T-helper 1 cell treated with Interleukin-12 subunit alpha and Interleukin-12 subunit beta and Interleukin-4 antibody, amounts not matched to agents 30 ng/mL and 1 ng/mL, for 36 hours (primary cell): ENCODE measurements at places on chromosomes 5 and 9. TPM values are rescaled to one million over a fixed set of nuclear protein-coding genes. Genes with fewer than 3 reads are reported as not detected.

The ADAMTS19 gene
- not detected in 2 replicates for total RNA-seq

The DMRT2 gene
- 0.63 and 1.3 TPM in 2 replicates for total RNA-seq

The PCDHB3 gene
- not detected in 2 replicates for total RNA-seq

The SLC2A6 gene
- 3.2 and 4.2 TPM in 2 replicates for total RNA-seq

The CDC25C gene
- total RNA-seq = 7.5 and 9.1 TPM in 2 replicates

The AJM1 gene
- total RNA-seq = 8.1 and 8.8 TPM in 2 replicates

The FOXD4L3 gene
- 0.29 TPM in 1 of 2 replicates, not detected in the other for total RNA-seq
